ENCODE measurements at places on chromosomes 2 and 18. TPM values are rescaled to one million over a fixed set of nuclear protein-coding genes. Genes with fewer than 3 reads are reported as not detected.

- peak; percentile 72 for DNase-seq
Measured at GRCh38 chr2:145563741-145564615, 1044.1 kb upstream of the ZEB2 start.

DNA sequence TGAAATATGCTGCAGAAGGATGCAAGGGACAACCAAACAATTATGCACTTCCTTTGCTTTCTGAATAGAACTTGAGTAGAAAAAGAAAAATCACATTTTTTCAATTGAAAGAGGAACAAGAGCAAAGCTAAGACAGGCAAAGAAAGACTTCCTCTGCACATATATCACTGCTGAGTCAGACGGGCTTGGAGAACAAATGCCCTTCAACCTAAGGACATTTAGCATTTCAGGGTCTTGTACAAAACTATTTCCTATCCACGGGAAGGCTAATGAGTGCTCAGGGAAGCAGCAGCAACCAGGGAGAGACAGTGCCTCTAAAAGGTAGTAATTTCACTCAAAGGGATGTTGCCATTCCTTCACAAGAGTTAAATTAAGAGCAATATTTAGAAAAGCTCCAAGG, 570.0 kb upstream of the GCFC2 start:
- no peak for DNase-seq

PDE11A gene
- total RNA-seq = 0.56 TPM

ARMC9 gene
- total RNA-seq = 46.6 TPM

DNA sequence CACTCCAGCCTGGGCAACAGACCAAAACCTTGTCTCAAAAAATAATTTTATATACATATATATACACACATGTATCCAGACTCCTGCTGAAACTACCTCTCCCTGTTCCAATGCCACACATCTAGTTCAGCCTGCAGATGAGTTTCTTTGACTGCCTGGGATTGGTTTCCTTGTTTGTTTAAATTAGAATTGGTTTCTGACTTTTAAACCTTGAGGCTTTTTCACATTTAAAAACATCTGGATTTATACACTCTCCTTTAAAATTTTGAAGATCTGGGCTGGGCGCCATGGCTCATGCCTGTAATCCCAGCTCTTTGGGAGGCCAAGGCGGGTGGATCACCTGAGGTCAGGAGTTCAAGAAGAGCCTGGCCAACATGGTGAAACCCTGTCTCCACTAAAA, 21.8 kb upstream of the CXCR1 start:
- DNase-seq = no peak

CTAGE1 gene
- total RNA-seq = under 0.01 TPM

UGT1A8 gene
- not detected for total RNA-seq

MATN3 gene
- total RNA-seq = 1.1 TPM

DNA sequence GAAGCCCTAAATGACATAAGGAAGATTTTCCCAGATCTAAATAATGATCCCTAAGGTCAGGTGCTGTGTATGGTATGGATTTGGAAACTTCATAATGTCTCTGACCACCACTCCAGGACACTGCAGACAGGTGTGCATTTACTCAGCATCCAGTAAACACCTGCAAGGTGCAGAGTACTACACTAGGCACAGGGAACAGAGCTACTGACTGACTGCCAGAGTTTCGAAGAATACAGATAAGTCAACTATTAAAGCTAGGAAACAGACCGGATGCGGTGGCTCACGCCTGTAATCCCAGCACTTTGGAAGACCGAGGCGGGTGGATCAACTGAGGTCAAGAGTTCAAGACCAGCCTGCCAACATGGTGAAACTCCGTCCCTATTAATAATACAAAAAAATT, 65.0 kb downstream of the ATP8B1 start:
- DNase-seq = no peak

DNA sequence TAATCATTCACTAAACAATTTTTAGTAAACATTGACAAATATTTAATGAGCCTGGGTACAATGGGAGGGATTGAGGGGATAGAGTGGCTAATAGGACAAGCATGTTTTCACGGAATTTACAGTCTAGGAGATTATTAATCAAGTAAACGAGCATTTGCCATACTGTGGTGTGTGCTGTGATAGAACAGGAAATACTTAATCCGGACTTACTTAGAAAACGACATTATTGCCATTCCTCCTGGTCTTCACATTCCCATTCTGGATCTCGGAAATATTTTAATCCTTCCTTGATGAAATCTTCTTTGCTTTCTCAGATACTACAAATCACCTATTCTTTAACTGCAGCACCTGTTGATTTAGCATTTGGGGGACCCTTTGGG, 905 bp downstream of the TTLL4 start:
- DNase-seq = peak; percentile 20

- DNase-seq = peak; percentile 70
Measured at GRCh38 chr2:72892506-72893173, 5.4 kb downstream of the SPR start.

RPRM gene
- not detected for total RNA-seq

PPP1R7 gene
- 60.8 TPM for total RNA-seq

DNA sequence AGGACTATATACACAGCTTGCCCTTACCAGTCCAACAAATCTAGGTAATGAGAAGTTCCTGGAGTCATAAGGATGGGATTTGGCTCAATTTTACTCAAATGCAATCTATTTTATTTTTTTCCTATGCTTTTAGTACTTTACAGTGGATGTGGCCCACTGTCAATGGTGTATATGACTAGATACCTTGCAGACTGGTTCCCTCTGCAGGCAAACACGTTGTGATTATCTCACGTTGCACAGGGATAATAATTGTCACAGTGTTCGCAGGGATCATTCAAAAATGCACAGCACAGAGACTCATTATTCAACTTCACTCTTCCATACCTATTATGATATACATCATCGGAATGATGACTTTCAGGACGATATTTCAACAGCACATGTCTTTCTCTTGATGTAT, 359.7 kb downstream of the MBD2 start:
- DNase-seq = no peak

MTHFD2 gene
- total RNA-seq = 122 TPM

- DNase-seq = peak; percentile 24
Measured at GRCh38 chr2:18752667-18753422, 163.5 kb upstream of the NT5C1B start.

DNA sequence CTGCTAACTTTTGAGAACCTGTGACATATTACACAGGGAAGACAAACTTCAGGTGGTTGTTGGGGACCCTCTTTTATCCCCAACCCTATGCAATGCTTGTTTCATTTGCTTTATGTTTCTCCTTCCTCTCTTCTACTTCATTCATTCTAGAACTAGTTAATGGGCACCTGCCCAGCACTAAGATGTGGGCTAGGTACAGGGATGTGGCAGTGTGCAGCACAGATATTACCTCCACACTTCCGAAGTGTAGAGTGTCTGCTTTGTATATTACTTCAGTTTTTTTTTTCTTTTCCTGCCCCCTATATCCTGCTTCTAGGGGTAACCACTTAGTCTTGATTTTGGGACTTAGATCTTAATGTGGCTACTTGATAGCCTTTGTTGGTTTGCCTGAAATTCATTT, 35.1 kb downstream of the CD28 start:
- no peak for DNase-seq

- DNase-seq = no peak
Measured at GRCh38 chr18:13893418-13893760, 21.9 kb downstream of the MC2R start.
